NCI-H2029 (cell line): ENCODE measurements at places on chromosomes 7 and 10.
A peak's percentile ranks its signal among the peaks of the same experiment; 100 is the strongest.

- no peak for DNase-seq
Observed at GRCh38 chr10:70088308-70088698, 35.7 kb downstream of the MACROH2A2 start.

DNA sequence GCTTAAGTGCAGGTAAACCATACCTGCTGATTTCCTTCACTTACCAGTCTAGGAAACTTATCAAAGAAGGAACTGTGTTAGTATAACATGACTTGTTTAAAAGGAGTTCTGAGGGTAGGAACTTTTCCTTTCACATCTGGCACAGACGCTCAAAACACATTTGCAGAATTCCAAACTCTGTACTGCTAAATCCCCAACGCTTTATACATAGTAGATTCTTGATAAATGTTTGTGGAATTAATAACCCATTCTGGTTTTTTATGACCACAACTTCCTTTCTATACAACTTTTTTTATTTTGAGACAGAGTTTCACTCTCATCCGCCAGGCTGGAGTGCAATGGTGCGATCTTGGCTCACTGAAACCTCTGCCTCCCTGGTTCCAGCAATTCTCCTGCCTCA is 7.7 kb upstream of the TRUB1 start:
- no peak for DNase-seq

DNA sequence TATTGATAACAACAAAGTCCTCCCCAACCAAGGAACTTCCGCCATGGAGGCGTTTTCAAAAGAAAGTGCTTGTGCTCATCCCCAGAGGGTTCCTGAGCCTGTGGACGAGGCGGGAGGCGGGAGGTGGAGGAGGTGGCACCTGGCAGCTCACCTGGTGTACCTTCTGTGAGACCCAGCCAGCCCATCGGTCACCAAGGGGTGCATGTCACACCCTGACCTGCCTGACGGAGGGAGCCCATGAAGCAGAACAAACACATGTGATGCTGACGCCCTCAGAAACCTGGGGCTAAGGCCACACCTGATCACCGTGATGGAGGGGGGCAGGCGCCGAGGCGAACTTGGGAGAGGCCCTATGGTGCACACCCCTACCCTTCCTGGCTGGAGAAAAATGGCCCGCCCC is 458.8 kb downstream of the DNAJB6 start:
- DNase-seq = no peak

DNA sequence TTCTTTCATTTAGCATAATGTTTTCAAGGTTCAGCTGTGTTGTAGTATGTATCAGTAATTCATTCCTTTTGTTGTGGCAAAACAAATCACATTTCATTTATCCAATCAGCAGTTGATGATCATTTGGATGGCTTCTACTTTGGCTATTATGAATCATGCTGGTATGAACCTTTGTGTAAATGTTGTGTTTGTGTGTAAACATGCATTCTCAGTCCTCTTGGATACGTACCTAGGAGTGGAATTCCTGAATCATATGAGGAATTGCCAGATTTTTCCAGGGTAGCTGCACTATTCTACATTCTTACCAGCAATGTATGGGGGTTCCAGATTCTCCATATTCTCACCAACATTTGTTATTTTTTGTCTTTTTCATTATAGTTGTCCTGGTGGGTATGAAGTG is 578.5 kb upstream of the MKI67 start:
- DNase-seq = no peak

- DNase-seq = no peak
Observed at GRCh38 chr10:89214566-89215165, 7.5 kb upstream of the CH25H start.

DNA sequence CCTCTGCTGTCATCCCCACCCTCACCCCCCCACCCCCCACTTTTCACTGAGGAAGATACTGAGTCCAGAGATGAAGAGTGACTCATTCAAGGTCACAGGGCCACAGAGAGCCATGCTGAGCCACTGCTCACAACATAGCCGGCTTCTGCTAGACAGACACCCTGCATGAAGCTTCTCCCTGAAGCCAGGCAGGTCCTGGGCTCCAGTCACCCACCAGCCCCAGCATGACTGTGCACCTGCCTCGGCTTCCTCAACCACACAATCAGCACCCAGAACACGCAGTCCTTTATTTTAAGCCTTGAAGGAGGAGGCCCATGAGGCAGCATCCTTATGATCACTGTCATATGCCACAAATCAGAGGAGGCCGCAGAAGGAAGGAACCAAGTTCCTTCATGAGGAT is 19.2 kb upstream of the PRKAG2 start:
- DNase-seq = no peak

GRCh38 chr7:36491317-36491716 is 101.7 kb downstream of the ANLN start:
- no peak for DNase-seq

DNA sequence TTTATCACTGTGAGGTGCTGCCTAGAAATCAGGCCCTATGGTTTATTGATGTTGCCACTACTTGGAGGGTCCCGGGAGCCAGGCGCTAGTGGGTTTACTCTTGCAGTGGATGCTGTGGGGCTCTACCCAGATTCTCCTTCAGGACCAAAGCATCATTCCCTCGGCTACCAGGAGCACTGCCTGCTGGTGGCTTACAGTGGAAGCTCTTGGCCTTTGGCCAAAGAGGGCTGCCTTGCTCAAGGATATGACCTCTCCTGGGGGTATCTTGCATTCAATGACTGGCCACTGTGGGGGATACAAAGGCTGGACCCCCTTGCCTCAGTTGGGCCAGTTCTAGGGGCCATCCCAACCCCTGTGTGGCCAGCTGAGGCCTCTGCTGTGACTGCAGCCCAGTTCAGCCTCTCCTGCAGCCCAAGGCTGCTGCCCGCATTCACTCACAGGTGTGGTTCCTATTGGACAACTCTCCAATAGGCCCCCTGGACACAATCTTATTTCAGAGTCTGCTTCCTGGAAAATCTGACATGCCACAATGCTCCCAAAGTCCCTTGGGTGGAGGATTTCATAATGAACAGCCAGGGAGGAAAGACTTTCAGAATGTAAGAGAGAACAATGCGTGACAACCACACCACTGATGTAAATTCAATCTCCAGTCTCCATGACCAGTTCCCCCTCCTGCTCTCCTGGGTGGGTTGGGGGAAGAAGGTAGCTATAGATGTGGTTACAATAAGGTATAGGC is 196.3 kb downstream of the SNX10 start:
- DNase-seq = no peak

- DNase-seq = no peak
Observed at GRCh38 chr7:140159497-140159896, 17.3 kb downstream of the KDM7A start.

- no peak for DNase-seq
Observed at GRCh38 chr10:49212783-49213182, 24.6 kb upstream of the TMEM273 start.

- DNase-seq = no peak
Observed at GRCh38 chr7:92588561-92588960, 1.6 kb downstream of the FAM133B start.

DNA sequence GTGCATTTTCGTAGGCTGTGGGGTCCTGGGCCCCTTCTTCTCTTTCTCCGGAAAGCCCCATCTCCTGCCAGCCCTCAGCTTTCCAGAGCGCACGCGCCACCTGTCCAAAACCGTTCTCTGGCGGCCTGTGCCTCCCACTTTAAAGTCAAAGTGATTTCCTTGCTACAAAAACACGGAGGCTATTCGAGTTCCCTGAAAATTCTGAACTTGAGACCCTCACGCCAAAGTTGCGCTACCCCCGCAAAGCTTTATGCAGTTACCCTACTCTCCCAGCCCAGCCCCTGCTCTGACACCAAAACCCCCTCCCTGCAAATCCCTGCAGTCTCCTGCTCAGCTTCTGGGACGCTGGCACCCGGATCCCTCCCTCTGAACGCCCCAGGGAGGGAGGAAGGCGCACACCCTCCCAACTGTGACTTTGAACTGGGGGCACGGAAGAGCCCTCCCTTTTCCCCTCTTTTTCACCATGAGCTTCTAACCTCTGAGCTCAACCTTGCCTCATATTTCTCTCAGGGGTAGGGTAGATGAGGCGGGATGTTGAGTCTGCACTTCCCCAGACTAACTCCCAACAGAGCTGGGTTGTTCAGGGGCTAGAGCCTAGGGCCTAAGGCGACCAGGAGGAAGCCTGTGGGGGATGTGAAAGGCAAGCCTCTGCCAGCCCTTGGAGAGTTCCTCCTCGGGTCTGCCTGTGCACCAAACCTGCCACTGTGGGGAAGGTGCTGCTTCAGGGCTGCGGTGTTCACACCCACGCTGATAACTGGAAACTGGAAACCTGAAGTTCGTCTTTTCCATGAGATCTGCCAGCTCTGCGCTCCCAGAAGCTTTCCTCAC is 2.7 kb upstream of the PAX4 start:
- DNase-seq = no peak

GRCh38 chr10:51918440-51918839 is 219.0 kb upstream of the CSTF2T start:
- DNase-seq = no peak

DNA sequence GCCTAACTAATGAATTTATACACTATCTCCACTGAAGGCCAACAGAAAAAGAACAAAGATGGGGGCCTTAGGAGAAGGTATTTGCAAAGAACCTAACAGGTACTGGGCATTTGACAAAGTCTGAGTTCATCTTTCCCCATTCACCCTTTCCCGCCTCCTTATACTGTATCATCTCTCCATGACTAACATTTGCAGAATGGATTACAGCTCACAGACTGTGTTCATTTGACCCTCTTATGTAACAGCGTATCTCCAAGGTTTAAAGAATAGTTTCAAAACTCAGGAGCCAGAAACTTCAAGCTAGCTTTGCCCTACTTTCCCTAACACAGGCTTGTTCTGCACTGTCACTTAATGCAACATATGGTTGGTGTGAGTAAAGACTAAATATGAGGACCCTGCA is 238.7 kb upstream of the CELF2 start:
- no peak for DNase-seq

DNA sequence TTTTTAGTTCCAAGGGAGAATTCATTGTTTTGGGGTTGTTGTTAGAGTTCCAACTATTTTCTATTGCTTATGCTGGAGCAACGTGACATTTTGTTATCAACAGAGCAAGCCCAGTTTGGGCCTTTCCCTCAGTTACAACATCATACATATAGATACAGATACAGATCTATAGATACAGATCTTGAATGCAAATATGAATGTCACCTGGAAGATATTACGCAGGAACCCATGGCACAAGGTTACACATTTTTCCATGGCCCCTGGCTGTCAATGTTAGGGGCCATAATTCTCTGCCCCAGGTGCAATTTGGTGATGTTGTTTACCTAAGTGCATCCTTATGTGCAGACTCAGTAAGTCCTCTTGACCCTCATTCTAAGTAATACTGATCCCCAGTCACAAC is 3.6 kb upstream of the PODXL start:
- DNase-seq = no peak

DNA sequence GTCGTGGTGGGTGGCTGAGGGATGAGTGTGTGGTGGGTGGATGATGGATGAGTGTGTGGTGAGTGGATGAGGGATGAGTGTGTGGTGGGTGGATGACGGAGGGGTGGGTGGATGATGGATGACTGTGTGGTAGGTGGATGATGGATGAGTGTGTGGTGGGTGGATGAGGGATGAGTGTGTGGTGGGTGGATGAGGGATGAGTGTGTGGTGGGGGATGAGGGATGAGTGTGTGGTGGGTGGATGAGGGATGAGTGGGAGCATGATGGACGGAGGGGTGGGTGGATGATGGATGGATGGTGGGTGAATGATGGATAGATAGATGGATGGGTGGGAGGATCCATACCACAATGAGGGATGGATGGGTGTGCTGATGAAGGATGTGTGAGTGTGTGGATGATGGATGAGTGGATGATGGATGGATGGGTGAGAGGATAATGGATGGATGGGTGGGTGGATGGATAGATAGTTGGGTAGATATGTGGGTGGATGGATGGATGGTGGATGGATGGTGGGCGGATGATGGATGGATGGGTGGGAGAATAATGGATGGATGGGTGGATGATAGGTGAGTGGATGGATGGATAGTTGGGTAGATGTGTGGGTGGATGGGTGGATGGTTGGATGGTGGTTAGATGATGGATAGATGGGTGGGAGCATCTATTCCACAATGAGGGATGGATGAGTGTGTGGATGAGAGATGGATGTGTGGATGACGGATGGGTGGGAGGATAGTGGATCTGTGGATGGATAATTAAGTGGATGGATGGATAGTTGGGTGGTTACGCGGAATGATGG is 266.8 kb downstream of the CELF2 start:
- DNase-seq = no peak

DNA sequence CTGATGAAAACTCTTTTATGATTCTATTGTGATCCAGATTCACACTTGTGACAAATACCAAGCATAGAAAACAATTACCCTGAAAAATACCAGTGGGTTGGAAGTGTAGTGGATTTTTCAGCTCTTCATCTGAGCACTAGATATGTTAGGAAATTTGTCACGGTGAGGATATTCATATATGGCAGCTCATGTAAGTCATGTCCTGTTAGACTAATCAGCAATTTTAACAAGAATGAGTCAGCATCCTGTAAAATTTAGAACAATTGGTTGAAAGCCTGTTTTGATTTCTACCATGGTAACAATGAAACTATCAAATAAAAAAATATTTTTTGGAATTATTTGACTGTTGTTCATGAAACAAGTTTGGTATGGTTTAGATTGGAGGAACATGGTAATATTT is 334.3 kb downstream of the CACNA2D1 start:
- no peak for DNase-seq

DNA sequence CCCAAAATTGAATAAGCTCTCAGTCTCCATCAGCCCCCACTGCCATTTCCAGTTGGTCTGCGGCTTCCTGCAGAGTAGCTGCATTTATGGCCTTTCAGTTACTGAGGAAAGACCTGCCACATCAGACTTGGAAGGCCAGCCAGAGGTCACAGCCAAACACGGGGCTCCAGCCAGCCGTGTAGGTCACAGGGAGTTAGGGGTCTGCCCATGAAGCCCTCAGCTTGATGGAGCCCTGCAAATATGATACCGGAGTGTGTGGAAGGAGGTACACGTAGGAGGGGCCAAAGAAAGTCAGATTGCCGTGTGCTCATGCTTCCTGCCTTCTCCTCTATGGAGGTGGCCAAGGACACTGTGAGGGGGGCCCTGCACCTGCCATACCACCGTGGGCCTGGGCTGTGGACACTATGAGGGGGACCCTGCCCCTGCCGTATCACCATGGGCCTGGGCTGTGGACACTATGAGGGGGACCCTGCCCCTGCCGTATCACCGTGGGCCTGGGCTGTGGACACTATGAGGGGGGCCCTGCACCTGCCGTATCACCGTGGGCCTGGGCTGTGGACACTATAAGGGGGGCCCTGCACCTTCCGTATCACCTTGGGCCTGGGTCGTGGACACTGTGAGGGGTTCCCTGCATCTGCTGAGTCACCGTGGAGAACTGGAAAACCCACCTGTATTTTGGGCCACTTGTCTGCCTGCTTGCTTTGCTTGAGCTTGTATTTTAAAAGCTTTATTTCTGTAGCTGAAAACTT is 335.7 kb upstream of the SHH start:
- no peak for DNase-seq

GRCh38 chr10:109432281-109432680 is 491.0 kb downstream of the XPNPEP1 start:
- no peak for DNase-seq

GRCh38 chr10:178723-179122 is 43.5 kb downstream of the ZMYND11 start:
- DNase-seq = no peak

- no peak for DNase-seq
Observed at GRCh38 chr10:18140149-18140956, at the start of gene CACNB2. Gene CACNB2 (plus strand): TSS chr10:18140424.

GRCh38 chr7:141381794-141382427 is 169.3 kb upstream of the AGK start:
- peak; percentile 89 for DNase-seq

GRCh38 chr10:115727129-115727528 is 545.9 kb downstream of the GFRA1 start:
- no peak for DNase-seq
